Right renal cortex interstitium (tissue), 3 donors: ENCODE measurements at places on chromosomes 3 and 15. TPM values are rescaled to one million over a fixed set of nuclear protein-coding genes. Genes with fewer than 3 reads are reported as not detected.

GRCh38 chr3:44159696-44160300 lies 81.9 kb upstream of the TOPAZ1 start:
- DNase-seq, result no peak

GRCh38 chr3:114846779-114847178 lies 300.3 kb downstream of the ZBTB20 start:
- no peak for DNase-seq

- no peak for DNase-seq
Observed at GRCh38 chr3:138332472-138333073, 2.9 kb upstream of the NME9 start.

Gene DMXL2
- 49.2 TPM for polyA plus RNA-seq

Gene DNAH12
- 2.0 TPM for polyA plus RNA-seq
